Mesendoderm (in vitro differentiated cells): ENCODE measurements at places on chromosomes 4 and X.

GRCh38 chrX:41031256-41031967, 53.8 kb upstream of the USP9X start:
- no peak for DNase-seq
- no peak overlapping the region for H3K4me3 ChIP-seq
- H3K4me1 ChIP-seq, result no peaks in the 10 kb centered on the region
- no peaks in the 10 kb centered on the region for H3K27me3 ChIP-seq
- no peak overlapping the region for H3K27ac ChIP-seq

DNA sequence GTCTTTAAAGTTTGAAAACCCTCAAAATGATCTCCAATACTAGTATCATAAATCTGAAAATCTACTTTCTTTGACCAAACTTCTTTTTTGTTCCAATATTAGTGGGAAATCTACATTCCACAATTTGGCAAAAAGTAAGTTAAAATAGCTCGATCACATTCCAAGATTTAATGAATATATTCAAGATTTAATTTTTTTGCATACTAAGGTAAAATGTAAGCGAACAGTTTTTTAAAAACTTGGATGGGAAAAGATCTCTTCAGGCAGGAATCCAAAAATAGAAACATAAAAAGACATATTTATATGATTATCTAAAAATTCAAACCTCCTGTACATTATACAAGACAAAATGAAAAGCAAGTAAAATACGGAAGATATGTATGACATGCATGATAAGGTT, 31.2 kb downstream of the CNOT6L start:
- no peak overlapping the region for H3K4me3 ChIP-seq
- no peaks in the 10 kb centered on the region for H3K36me3 ChIP-seq
- no peak overlapping the region for H3K27ac ChIP-seq
- no peaks in the 10 kb centered on the region for H3K4me1 ChIP-seq
- DNase-seq, result no peak

DNA sequence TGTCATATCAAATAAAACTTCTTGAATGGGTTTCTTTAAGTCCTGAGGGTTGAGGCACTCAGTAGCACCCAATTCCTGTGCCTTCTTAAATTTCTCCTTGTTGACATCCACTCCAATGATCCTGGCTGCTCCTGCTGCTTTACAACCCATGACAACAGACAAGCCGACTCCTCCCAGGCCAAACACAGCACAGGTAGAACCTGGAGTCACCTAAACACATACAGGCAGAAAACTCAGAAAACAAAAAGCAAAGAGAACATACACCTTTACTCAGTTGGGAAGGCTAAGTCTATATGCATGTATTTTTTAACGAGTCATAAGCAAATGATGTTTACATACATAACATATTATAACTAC, 10.3 kb downstream of the ADH6 start:
- H3K27me3 ChIP-seq, result no peaks in the 10 kb centered on the region
- no peak overlapping the region for H3K4me3 ChIP-seq
- H3K36me3 ChIP-seq, result no peaks in the 10 kb centered on the region
- H3K4me1 ChIP-seq, result no peaks in the 10 kb centered on the region
- no peak overlapping the region for H3K27ac ChIP-seq

- H3K27ac ChIP-seq, result no peak overlapping the region
- no peaks in the 10 kb centered on the region for H3K27me3 ChIP-seq
- H3K4me3 ChIP-seq, result no peak overlapping the region
- H3K4me1 ChIP-seq, result peaks cover 5% of the 10 kb centered on the region
- no peak for DNase-seq
Observed at GRCh38 chr4:30802622-30803323, 82.6 kb downstream of the PCDH7 start.

GRCh38 chr4:118077767-118078105, 43.5 kb downstream of the NDST3 start:
- no peak overlapping the region for H3K27ac ChIP-seq
- H3K4me1 ChIP-seq, result no peaks in the 10 kb centered on the region
- no peaks in the 10 kb centered on the region for H3K27me3 ChIP-seq
- DNase-seq, result no peak
- H3K36me3 ChIP-seq, result no peaks in the 10 kb centered on the region

GRCh38 chr4:1766106-1767060, 26.7 kb upstream of the FGFR3 start:
- H3K36me3 ChIP-seq, result no peaks in the 10 kb centered on the region
- no peaks in the 10 kb centered on the region for H3K4me1 ChIP-seq
- peak; percentile 52 for DNase-seq
- no peaks in the 10 kb centered on the region for H3K27me3 ChIP-seq
